ENCODE measurements at places on chromosomes 6 and 20.

- peak overlapping the region; percentile 88 for H3K27ac ChIP-seq
- H3K36me3 ChIP-seq, result no peaks in the 10 kb centered on the region
- H3K27me3 ChIP-seq, result no peaks in the 10 kb centered on the region
- H3K4me1 ChIP-seq, result peaks cover 58% of the 10 kb centered on the region
- no peak for DNase-seq
- H3K4me3 ChIP-seq, result no peak overlapping the region
These were observed 10.0 kb downstream of the MBOAT1 start for GRCh38 chr6:20202324-20202658.

GRCh38 chr20:9955646-9956045, 79.1 kb upstream of the ANKEF1 start:
- no peak for DNase-seq
- no peaks in the 10 kb centered on the region for H3K4me1 ChIP-seq
- H3K27ac ChIP-seq, result no peak overlapping the region
- H3K27me3 ChIP-seq, result peaks cover 26% of the 10 kb centered on the region

DNA sequence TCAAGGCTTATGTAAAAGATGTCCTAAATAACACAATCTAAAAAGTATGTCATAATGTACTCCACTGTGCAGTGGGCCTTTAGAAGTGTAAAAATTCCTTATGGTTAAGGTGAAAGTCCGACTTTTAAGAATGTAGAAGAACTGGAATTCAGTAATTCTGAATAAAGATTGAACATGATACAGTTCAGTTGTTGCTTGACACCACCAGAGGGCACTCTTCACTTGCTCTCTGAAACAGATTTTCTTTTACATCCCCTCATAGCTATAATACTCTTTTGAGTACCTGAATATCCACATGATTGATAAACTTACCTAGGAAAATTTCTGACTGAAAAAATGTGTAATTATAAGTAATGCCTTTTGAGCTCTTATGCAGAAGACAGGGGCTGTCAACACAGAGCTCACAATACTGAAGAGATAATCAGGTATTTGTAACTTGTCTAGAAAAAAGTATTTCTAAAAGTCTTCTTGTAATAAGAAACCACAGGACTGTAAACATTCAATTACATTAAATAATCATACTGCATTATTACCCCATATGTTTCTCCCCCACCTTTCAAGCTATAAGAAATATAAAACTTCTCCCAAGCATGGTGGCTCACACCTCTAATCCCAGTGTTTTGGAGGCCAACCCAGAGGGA, 92.1 kb downstream of the POPDC3 start:
- no peak for DNase-seq
- H3K4me1 ChIP-seq, result peaks cover 10% of the 10 kb centered on the region
- H3K27me3 ChIP-seq, result no peaks in the 10 kb centered on the region
- peaks cover 2% of the 10 kb centered on the region for H3K36me3 ChIP-seq
- no peak overlapping the region for H3K4me3 ChIP-seq

DNA sequence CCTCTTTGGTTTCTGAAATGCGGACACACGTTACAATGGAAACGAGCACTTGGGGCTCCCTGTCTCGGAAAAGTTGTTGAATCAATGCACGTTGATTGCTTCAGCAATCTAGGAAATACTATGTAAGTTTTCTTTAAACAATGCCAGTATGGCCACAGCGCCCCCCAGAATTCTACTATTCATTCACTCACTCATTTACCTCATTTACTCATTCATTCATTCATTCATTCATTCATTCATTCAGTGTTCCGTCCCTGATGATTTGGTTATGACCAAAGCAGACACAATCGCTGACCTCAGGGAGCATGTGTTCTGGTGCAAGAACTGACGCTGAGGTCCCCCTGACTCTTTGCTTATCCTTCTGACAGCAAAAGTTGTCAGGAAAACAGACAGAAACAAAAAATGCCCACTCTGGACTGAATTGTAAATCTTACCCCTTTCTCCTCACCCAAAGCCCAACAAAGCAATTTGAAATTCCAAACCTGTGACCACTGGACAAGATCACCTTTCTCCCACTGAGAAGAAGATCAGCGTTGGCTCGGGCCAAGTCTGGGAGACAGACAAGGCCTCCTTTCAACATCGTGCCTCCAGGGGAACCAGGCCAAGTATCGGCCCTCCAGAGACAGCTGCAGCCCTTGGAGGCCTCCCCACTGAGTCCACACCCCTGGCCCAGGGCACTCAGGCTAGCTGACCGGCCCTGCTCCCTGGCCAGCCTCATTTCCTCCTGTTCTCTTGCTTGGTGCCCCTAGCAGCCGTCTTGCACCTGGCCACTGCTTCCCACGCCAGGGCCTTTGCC, 15.0 kb upstream of the PMEPA1 start:
- no peak for DNase-seq
- no peak overlapping the region for H3K4me3 ChIP-seq
- H3K4me1 ChIP-seq, result peaks cover 23% of the 10 kb centered on the region
- H3K27me3 ChIP-seq, result no peaks in the 10 kb centered on the region
- H3K27ac ChIP-seq, result no peak overlapping the region

DNA sequence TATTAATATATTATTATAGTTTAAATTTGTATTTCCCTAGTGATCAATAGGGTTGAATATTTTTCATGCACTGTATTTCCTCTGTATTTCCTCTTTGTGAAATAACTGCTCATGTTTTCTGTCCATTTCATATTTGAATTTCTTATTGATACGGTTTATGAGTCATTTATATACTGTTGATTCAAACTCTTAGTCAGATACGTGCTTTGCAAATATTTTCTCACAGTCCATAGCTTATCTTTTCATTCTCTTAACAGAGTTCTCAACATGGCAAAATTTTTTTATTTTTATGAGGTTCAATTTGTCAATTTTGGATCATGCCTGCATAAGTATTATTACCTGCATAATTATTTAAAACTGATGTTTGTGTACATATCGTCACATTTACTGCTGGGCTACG, 329.6 kb downstream of the HAO1 start:
- peaks cover 1% of the 10 kb centered on the region for H3K27me3 ChIP-seq
- no peak overlapping the region for H3K27ac ChIP-seq
- H3K4me1 ChIP-seq, result no peaks in the 10 kb centered on the region
- H3K4me3 ChIP-seq, result no peak overlapping the region
